ENCODE measurements at places on chromosomes 11 and 22.
A peak's percentile ranks its signal among the peaks of the same experiment; 100 is the strongest.

DNA sequence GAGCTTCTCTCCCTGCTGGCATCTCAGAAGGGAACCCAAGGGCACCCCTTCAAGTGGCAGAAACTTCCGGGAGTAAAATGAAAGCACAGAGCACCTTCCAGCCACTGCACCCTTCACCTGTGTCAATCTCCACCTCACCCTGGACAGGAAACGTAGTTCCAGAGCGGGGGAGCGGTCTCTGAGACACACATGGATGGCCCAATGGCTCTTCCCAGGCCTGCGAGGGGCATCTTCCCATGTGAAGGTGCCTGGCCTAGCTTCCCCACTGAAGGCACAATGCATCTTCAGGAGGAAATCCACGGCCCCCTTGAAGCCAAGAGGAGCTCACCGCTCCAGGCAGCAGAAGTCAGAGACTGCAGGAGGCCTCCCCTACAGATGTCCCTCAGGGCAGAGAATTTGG is 234.2 kb downstream of the BRD1 start:
- no peak for DNase-seq

GRCh38 chr11:126063507-126063852 is 814 bp upstream of the CDON start:
- no peak for DNase-seq

GRCh38 chr11:17700991-17701390 is 18.4 kb upstream of the MYOD1 start:
- no peak for DNase-seq

GRCh38 chr22:29701155-29701999 is 18.4 kb upstream of the CABP7 start:
- no peak for DNase-seq

DNA sequence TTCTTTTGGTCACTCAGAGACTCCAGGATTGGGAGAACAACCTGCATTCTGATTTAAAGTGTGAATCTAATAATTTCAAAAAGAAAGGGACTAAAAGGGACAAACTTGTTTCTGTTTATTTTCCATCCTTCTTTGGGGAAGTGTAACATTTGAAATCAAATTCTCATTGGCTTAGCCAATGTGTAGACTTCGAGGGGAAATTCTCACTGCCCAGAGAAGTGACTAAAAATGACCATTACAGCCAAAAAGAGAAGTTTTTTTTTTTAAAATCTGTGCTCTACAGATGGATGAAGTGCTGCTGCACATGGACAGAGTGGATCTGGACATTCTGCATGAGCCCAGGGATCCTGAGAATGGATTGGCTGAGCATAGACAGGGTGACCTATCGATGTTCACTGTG is 49.4 kb upstream of the ELF5 start:
- DNase-seq = no peak

- no peak for DNase-seq
Measured at GRCh38 chr11:12807621-12808020, 133.4 kb downstream of the TEAD1 start.

GRCh38 chr22:19750507-19751490 is 9.8 kb upstream of the TBX1 start:
- DNase-seq = no peak

DNA sequence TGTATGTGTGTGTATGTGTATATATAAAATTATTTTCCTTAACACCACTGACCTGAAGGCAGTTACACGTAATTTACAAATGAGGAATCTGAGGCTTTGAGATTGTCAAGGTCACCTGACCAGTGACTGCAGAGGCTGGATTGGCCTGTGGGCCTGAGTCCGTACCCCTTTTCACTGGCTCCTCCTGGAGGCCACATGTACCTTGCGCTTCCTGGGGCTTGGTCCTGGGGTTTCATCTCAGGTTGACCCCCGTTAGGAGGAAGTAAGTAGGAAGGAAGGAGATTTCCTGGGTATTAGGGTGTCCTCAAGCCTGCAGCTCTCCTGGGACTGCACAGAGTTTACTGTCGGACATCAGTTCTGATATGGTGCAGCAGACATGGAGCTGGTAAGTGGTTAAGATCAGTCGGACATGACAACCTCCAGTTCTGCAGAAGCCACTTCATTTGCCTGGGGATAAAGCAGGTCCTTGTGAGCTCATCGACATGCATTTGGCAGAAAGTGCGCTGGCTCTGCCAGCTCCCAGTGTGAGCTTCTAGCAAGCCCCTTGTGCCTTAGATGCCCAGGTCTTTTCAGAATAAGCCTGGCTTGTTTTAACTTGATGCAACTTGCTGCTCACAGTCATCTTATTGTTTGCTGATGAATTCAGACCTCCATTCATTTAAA is 36.6 kb downstream of the ST3GAL4 start:
- DNase-seq = no peak

- DNase-seq = no peak
Measured at GRCh38 chr22:20220629-20221026, 47.5 kb downstream of the RTN4R start.

GRCh38 chr11:65852508-65853245 is 5.3 kb downstream of the CFL1 start:
- DNase-seq = no peak

GRCh38 chr22:50731811-50732624 is 6.0 kb upstream of the ACR start:
- DNase-seq = no peak

DNA sequence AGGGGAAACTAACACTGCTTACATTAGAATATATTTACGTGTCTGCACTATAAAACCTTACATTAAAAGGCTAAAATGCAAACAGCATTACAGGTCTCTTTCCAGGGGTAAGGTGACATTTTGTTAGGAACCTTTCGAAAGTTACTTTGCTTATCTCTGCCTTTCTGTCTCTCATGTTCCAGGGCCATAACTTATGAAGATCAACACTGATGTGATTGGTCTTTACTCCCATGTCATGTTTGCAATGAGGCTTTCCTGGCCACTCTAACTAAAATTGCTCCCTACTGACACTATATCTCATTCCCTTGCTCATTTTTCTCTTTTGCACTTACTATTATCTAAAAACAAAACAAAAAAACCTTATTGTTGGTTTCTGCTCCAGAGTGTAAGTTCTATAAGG is 119.0 kb downstream of the JRKL start:
- DNase-seq = no peak

DNA sequence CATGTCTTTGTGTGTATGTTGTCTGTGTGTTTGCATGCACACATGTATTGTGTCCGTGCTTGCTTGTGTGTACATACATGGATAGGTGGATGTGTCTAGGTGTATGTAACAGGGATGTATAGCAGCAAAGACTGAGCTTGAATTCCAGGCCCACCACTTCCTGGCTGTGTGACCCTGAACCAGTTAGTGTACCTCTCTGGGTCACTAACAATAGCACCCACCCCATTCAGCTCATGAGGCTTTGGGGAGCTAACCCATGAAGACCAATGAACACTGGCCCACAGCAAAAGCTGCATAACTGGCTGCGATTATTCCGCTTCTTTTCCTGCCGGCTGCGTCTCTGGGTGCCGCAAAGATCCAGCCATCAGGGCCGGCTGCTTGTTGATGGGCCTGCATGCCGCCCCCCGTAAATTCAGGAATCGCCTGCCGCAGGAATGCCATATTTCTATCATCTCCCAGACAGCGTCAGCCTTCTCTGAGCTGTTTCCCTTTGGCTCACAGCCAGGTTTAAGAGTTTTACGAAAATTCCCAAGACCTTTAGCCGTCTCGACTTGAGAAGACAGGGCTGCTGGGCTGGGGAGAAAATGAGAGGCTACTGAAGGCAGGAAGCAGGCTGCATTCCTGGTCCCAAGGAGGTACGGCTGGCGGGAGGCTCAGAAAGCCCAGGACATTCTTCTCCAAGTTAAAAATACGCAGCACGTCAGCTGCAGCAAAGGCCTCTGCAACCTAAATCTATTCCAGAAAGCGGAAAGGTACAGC is 224.6 kb downstream of the MN1 start:
- DNase-seq = peak; percentile 68
